Activated CD4-positive, alpha-beta T cell treated with anti-CD3 and anti-CD28 coated beads, Interleukin-2, amount 50 U/mL, for 16 hours (primary cell): ENCODE measurements at places on chromosomes 6 and 20.

- no peak for DNase-seq
Measured at GRCh38 chr6:73509851-73510250, 11.0 kb downstream of the EEF1A1 start.

DNA sequence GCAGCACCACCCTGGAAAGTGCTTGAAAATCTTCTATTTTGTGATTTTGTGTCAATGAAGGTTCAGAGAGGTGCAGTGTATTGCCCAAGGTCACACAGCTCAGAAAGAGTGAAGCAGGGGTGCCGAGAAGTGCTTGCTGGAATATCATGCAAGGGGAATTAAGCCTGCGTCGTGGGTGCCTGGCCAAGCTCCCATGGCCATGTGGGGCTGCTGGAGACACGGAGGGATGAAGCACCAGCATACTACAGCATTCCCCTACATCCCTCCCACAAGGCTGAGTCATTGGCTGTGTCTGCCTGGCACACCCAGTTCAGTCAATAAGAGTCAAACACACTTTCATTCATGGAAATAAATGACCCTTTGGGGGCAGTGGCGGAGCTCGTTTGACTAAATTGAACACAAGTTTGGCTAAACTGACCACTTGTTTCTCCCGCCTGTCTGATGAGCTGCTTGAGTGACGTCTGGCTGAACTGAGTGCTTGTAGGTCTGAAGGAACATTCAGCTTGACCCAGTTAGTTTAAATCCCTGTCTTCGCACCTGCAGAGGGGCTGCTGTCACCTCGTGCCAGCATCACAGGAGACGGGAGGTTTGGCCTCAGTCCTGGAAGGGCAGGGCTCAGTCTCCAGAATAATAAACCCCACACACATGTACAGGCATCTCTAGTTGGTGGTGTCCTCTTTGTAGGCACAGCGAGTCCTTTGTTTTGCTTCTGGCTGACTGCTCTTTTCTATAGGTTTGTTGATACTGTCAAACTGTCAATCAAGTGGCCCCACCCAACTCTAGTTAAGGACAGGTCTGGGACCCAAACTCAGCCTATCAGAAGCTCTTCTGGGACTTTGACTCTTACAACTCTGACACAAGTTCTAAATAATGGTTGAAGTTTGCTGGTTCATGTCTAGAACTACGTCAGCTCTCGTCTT lies 8.4 kb upstream of the TGM2 start:
- no peak for DNase-seq

GRCh38 chr20:4455301-4455701 lies 266.4 kb upstream of the PRND start:
- DNase-seq = no peak

GRCh38 chr6:170438402-170438753 lies 114.7 kb downstream of the PSMB1 start:
- DNase-seq = peak; percentile 47

DNA sequence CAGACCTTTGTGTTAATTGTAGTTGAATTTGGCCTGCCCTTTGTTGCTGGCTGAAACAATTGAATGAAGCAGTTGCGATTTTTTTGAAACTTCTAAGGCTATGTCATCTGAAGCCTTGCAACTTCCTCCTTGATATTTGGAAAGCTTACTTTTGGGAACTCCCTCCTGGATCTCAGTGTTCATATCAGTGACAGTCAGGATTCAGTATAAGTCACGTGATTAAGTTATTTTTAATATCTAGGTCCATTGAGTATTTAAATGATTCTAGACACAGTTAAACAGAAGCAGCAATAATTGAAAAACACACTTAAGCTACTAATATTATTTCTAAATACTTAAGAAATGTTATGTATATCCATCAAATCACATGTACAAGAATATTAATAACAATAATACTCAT lies 951.3 kb downstream of the GRIK2 start:
- DNase-seq = no peak

- DNase-seq = peak; percentile 2
Measured at GRCh38 chr6:123804014-123804786, 535 bp downstream of the NKAIN2 start.

DNA sequence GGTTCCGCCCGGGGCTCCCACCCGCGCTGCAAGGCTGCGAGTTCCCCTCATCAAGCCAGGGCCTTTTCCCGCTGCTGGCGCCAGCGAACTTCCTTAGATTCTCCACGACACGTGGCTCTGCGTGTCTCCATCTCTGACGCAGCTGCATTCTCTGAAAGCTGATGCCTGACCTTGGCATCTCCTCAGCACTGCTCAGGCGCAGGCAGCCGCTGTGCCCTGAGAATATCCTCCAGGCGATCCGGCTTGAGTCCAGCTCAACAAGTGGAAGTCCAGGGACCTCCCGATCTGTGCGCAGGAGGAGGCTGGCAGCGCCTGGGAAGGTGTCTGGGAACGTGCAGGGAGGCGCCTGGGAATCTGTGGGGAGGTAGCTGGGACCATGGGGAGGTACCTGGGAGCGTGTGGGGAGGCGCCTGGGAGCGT lies 171.2 kb upstream of the THBS2 start:
- DNase-seq = no peak

GRCh38 chr6:399785-400534 lies 8.4 kb downstream of the IRF4 start:
- DNase-seq = peak; percentile 58

- DNase-seq = no peak
Measured at GRCh38 chr6:29696147-29697125, 15.5 kb upstream of the ZFP57 start.

GRCh38 chr20:58349570-58349969 lies 39.5 kb upstream of the VAPB start:
- DNase-seq = peak; percentile 8

DNA sequence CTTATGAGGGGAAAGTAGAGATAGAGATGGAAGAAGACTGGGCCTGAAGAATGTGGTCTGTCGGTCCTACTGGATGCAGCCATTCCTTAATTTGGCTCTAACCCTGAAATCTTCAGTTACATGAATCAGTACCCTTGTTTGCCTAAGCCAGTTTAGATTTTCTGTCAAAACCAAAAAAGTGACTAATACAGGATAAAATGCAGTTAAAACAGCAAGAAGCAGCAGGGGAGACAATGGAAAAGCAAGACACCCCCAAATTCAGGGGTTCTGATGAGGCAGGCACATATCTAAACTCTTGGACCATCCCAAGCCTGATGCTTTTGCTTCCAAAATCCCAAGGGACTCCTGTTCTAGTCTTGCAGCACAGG lies 17.4 kb upstream of the UBE2V1 start:
- no peak for DNase-seq

- no peak for DNase-seq
Measured at GRCh38 chr6:166613027-166613426, 14.0 kb downstream of the RPS6KA2 start.

GRCh38 chr6:78830805-78831204 lies 36.5 kb upstream of the IRAK1BP1 start:
- no peak for DNase-seq

GRCh38 chr20:44016525-44016924 lies 101.9 kb downstream of the TOX2 start:
- DNase-seq = no peak

DNA sequence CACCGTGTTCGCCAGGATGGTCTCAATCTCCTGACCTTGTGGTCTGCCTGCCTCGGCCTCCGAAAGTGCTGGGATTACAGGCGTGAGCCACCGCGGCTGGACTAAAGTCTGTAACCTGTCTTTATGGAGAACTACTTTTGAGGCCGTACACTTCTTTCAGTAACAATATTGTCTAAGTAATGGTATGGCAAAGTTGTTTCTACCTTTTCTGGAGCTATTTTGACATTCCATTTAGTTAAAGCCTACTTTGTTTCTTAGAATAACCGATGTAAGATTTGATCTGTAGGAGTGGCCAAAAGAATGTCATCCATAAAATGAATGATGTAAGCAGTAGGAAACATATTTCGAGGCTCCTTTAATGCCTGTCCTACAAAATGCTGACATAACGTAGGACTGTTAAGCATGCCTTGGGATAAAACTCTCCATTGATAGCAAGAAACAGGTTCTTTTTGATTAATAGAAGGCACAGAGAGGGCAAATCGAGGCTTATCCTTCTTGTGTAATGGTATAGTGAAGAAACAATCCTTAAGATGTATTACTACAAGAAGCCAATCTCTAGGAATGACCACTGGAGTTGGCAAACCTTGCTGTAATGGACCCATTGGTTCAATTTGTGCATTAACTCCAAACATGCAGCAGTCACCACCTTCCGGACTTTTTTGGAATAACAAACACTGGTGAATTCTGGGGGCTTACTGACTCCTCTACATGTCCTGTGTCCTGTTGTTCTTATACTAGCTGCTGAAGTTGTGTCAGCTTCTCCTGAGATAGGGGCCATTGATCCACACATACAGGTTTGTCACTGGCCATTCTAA lies 35.9 kb downstream of the HLA-DRA start:
- no peak for DNase-seq

GRCh38 chr6:45707176-45707575 lies 308.5 kb downstream of the CLIC5 start:
- peak; percentile 59 for DNase-seq

GRCh38 chr6:38587766-38588362 lies 51.9 kb downstream of the BTBD9 start:
- no peak for DNase-seq

GRCh38 chr20:8372824-8373380 lies 240.8 kb downstream of the PLCB1 start:
- DNase-seq = no peak

DNA sequence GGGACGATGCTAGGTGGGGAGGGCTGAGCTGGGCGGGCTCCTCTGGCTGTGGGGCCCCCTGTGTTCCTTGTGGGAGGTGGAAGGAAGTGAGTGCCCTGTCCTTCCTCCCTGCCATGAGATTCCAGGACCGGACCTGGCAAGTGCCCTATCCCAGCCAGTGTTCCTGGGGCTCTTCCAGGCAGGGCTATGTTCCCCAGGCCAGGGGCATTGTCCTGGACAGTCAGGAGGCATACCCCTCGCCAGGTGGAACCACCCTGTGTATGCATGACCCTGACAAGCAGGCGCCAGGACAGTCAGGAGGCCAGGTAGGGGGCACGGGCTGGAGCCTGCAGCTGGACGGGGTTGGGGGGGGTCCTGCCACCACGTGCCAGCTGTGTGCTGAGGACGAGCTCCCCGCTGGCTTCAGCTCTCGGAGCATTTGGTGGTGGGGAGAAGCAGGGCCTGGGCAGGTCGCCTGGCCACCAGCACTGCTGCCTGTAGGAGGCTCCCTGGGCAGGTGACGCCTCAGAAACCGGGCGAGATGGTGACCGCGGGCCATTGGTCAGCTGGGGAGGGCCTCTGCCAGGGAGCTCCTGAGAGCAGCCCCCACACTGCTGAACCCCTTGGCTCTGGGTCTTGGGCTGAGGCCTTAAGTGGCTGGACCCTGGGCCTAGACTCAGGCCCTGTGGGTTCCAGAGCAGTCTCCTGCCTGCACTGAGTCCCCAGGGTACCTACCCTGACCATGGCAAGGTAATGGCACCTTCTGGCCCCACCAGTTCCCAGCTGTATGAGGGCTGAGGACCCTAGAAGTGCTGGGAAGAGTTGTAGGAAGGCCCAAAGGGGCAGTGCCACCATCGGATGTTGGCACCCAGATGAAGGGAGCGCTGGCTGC lies 694 bp downstream of the SLC17A9 start:
- no peak for DNase-seq

- no peak for DNase-seq
Measured at GRCh38 chr6:99980741-99981140, 13.3 kb downstream of the MCHR2 start.

DNA sequence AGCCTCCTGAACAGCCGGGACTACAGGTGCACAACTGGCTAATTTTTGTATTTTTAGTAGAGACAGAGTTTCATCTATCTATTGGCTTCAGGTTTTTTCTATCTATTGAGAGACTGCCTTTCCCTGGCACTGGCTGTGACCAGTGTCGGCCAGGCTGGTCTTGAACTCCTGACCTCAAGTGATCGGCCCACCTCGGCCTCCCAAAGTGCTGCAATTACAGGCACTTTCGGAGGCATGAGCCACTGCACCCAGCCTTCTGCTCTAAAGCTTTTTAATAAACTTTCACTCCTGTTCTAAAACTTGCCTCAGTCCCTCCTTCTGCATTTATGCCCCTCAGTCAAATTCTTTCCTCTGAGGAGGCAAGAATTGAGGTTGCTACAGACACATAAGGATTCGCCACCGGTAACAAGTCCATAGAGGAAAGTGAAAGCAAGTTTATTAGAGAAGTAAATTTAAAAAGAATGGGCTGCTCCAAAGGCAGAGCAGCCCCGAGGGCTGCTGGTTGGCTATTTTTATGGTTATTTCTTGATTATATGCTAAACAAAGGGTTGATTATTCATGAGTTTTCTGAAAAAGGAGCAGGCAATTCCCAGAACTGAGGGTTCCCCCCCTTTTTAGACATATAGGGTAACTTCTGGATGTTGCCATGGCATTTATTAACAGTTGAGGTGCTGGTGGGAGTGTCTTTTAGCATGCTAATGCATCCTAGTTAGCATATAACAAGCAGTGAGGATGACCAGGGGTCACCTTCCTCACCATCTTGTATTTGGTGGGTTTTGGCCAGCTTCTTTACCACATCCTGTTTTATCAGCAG lies 44.8 kb upstream of the RNGTT start:
- no peak for DNase-seq

DNA sequence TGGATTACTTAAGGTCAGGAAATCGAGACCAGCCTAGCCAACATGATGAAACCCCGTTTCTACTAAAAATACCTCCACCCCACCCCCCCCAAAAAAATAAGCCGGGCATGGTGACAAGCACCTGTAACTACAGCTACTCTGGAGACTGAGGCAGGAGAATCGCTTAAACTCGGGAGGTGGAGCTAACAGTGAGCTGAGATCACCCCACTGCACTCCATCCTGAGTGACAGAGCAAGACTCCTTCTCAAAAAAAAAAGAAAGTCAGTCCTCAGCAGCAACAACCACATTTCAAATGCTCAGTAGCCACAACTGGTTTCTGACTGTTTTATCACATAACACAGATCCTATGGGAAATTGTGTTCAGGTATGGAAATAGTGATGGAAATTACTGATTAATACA lies 135.3 kb downstream of the HFE start:
- peak; percentile 37 for DNase-seq

DNA sequence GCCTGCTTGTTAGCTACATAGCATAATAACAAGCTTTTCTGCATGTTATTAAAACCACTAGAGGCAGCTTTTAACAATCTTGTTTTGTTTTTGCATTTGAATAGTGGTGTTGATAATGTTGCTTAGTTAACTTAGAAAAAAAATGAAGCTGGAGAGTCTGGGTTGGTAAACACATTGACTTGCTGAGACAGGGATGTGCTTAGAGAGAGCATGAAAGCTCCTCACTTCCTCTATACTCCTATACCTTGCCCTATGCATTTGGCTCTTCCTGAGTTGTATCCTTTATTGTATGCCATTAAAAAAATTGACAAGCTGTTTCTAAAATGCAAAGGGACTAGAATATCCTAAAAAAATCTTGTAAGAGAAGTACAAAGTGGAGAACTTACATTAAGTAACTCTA lies 13.6 kb downstream of the FAM83B start:
- DNase-seq = no peak

DNA sequence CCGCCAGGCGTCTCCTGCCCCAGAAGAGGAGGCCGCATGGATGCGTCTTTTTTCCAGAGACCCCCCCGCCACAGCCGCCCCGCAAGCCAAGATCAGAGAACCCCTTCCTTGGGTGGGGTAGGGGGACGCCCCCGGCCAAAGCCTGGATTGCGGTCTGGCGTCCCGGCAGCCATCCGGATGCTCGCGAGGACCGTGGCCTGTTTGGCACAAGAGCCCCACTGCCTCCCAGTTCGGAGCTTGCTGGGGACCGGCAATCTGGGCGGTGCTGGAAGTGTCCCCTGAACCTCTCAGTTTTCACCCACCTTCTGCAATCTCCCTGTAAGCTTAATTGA lies 924 bp downstream of the FAM162B start:
- DNase-seq = no peak

GRCh38 chr20:25470045-25470444 lies 62.6 kb downstream of the GINS1 start:
- DNase-seq = peak; percentile 36
